ENCODE measurements at places on chromosomes 3 and 15.

DNA sequence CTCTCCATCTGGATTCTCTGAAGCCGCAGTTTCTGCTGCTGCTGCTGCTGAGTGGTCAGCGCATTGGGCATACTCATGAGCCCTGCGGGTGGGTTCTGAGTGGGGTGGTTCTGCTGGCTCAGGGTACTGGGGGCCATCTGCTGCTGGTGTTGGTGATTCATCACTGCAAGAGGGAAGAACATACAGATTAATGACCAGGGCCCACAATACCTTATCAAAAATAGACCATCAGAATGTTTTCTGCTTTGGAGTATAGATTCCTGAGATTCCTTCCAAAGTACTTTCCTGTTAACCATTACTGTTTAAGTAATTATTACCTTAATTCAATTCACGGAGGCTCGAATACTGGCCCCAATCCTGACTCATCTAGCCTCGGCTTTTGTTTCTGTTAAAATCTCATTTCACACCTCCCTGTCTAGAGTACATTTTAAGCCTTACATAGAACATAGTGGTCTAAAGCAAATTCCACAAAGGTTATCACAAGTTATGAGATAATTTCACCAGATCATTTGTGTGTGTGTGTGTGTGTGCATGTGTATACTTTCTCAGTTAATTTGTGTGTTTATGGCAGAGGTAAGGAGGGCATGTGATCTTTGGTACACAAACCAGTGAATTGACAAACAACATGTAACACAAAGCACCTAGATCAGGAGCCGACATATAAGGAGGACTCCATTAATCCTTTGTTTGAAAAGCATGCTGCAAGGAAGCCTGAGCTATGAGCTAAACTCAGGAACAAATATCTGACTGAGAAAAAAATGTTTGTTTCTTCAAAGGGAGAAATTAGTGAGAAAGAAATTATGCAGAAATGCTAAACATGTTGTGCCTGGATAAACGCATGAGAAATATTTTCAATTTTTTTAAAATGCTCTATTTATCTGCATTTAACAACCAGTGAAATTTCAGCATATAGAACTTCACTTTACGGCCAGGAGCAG, 68.1 kb downstream of the TM4SF4 start:
- no peak for DNase-seq

DNA sequence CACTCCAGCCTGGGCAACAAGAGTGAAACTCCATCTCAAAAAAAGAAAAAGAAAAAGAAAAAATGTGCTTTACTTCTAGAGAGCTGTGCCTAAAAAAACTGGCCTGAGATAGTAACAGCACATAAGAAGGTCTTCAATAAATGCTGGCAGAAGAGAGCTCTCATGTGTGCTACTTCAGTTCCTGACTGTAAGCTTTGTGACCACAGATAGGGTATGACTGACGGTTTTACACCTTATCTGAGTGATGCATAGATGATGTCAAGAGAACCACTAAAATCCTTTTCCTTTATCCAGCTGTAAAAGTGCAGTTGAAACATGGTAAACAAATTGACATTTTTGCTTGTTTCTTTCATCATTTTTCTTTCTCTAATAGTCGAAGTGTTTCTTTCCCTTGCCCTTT, 127.9 kb downstream of the C3orf70 start:
- no peak for DNase-seq

GRCh38 chr3:87674397-87675161, 384.2 kb downstream of the CGGBP1 start:
- DNase-seq: no peak

GRCh38 chr3:156395961-156396710, 158.8 kb downstream of the SSR3 start:
- no peak for DNase-seq

GRCh38 chr3:39028546-39028945, 23.2 kb downstream of the SCN11A start:
- no peak for DNase-seq

Measured in GDM1 (cell line).